Ovary (tissue), 10 donors: ENCODE measurements at places on chromosomes 5 and 9. TPM values are rescaled to one million over a fixed set of nuclear protein-coding genes. Genes with fewer than 3 reads are reported as not detected.

GRCh38 chr9:133597316-133597957 lies 11.8 kb downstream of the FAM163B start:
- no peak overlapping the region for H3K4me3 ChIP-seq
- H3K27ac ChIP-seq = no peak overlapping the region
- H3K36me3 ChIP-seq = no peaks in the 10 kb centered on the region

GRCh38 chr5:143542798-143543144 lies 139.3 kb upstream of the NR3C1 start:
- H3K4me3 ChIP-seq = no peak overlapping the region
- H3K27me3 ChIP-seq = no peaks in the 10 kb centered on the region
- no peaks in the 10 kb centered on the region for H3K4me1 ChIP-seq
- H3K36me3 ChIP-seq = no peaks in the 10 kb centered on the region
- DNase-seq = no peak

DNA sequence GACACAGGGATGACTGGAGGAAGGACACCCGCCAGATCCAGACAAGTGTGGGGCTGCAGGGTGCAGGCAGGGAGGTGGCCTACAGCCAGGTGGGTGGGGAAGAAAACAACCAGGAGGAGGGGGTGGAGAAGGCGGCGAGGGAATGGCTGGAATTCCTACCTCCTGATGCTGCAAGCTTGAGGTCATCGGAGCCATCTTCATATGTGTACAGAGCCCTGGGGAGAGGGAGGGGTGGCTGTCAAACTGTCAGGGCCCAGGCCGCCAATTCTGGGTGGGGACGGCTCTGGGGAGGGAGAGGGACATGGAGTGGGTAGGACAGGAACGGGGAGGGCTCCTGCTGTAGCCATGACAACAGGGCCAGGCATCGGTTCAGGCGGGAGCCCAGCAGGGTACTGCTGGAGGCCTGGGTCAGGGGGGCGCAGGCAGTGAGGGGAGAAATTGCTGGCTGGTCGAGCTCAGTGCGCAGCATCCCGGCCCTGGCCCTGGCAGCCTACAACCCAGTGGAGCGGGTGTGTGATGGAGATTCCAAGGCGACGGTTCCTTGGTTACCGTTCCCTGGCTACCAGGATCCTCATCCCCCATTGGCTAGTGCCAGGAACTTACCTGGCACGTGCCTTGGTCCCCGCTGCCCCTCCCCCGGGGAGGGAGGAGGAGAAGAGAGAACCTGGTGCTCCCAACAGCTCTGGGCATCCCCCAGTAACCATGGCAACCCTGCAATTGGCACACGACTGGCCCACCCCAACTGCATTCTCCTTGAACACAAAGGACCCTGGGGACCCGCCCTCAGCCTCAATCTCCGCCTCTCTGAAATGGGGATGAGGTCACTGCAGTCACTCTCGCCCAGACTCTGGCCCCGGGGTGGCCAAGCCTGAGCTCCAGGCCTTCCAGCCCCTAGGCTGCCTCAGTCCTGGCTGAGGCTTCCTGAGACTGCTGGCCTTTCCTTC lies 4.5 kb downstream of the DBN1 start:
- H3K27me3 ChIP-seq = no peaks in the 10 kb centered on the region
- H3K27ac ChIP-seq = no peak overlapping the region
- no peak for DNase-seq
- H3K4me3 ChIP-seq = no peak overlapping the region
- peaks cover 11% of the 10 kb centered on the region for H3K4me1 ChIP-seq

DNA sequence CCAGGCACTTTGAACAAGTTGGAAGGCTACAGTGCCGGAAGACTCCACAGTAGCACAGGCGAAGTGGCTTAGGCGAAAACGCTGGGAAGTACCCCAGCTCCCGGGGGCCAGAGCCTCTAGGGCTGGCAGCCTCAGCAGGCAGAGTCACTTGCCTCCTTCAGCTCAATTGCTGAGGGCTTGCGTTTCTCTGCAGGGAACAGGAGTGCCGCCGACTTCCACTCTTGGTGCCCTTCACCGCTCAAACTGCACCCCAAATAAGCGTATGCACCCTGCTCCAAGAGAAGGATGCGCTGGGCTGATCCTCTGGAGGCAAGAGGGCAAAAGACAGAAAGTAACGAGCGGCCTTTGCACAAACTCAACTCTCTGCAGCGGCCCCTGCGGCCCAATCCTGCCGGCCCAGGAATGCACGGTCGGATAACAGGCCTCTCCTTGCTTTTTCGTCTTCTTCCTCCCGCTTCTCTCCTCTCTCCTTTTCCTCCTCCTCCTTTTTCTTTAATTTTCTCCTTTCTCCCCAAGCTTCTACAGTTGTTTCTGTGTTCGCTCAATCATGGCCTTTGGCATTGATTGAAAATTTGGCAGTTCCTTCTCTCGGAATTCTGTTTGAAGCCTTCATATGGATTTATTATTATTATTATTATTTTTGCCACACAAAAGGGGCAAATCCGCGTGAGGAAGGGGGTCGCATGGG lies 1.1 kb upstream of the S1PR3 start:
- no peaks in the 10 kb centered on the region for H3K27me3 ChIP-seq
- H3K36me3 ChIP-seq = no peaks in the 10 kb centered on the region
- no peak overlapping the region for H3K4me3 ChIP-seq
- H3K27ac ChIP-seq = no peak overlapping the region

DNA sequence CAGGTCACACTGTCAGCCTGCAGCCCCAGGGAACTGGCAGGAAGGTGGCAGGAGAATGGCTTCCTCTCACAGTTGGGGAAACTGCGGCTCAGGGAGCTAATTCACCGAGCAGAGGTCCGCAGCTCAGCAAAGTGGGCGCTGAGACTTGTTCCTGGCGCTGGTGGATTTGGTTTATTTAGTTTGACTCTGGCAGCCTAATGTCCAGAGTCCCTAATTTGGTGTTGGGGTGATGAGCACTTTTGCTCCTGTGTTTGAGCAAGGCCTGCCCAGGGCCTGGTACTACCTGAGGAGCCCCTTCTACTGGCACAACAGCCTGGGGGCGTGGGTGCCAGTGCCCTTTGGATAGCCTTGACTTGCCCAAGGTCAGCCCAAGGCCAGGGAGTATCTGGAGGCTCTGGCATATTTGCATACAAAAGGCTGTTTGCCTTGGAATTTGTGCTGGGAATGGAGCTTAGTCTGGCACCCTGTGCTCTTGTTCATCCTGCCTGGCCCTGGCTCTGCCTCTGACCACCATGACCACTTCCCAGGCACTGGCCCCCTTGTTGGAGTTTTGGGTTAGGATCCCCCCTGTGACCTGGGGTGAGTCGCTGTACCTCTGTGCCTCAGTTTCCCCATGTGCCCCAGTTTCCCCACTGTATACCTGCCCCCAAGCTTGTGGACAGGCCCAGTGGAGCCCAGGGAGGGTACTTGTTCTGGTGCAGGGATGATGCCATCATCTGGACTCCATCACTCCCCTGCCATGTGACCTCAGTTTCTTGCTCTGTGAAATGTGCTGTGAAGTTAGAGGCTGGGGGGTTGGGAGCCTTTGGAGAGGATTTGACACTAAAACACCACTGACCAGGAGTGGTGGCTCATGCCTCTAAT lies 1.4 kb downstream of the SUSD3 start:
- H3K27me3 ChIP-seq = no peaks in the 10 kb centered on the region
- DNase-seq = peak; percentile 39
- H3K27ac ChIP-seq = peak overlapping the region; percentile 87
- no peaks in the 10 kb centered on the region for H3K36me3 ChIP-seq
- peak overlapping the region; percentile 56 for H3K4me3 ChIP-seq

GRCh38 chr5:142500227-142500905 lies 175.5 kb upstream of the SPRY4 start:
- no peaks in the 10 kb centered on the region for H3K4me1 ChIP-seq
- H3K27me3 ChIP-seq = no peaks in the 10 kb centered on the region
- no peak overlapping the region for H3K4me3 ChIP-seq
- no peak overlapping the region for H3K27ac ChIP-seq
- DNase-seq = no peak
- no peaks in the 10 kb centered on the region for H3K36me3 ChIP-seq

DNA sequence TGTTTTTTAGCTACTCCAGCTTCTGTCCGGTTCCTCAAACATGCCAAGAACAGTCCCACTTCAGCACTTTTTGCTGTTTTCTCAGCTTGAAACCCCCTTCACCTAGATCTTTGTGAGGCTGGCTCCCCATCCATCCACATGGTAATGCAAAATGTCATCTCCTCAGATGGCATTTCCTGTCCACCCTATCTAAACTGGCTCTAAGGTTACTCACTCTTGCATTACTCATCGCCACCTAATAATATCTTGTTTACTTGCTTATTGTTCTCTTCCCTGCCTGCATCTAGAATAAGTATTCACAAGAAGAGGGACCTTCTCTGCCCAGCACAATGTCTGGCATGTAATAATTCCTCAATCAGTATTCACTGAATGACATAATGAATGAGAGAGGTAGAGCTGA lies 220.1 kb downstream of the FAM114A2 start:
- H3K27me3 ChIP-seq = no peaks in the 10 kb centered on the region
- DNase-seq = no peak
- H3K4me1 ChIP-seq = no peaks in the 10 kb centered on the region
- H3K4me3 ChIP-seq = no peak overlapping the region

DNA sequence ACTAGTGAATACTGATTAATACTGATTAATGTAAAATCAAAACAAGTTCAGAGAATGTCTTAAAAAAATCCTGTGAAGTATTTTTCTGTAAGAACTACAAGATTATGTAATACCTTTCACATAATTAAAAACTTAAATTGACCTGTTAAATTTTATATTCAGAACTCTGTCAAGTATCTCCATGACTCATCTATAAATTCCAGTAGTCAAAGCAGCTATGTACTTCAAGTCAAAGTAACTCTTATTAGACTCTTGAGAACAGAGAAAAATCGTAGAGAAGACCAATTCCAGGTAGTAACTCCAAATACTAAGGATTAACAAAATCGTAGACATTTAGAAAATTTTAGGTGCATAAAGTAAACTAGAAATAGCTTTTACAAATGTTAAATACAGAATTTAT lies 77.1 kb downstream of the HOMER1 start:
- no peaks in the 10 kb centered on the region for H3K36me3 ChIP-seq
- no peaks in the 10 kb centered on the region for H3K27me3 ChIP-seq
- no peak overlapping the region for H3K27ac ChIP-seq
- H3K4me3 ChIP-seq = no peak overlapping the region
- no peak for DNase-seq

GRCh38 chr5:174282391-174282790 lies 236.9 kb downstream of the NSG2 start:
- no peak for DNase-seq
- H3K4me1 ChIP-seq = no peaks in the 10 kb centered on the region
- no peaks in the 10 kb centered on the region for H3K27me3 ChIP-seq
- no peak overlapping the region for H3K4me3 ChIP-seq

- no peaks in the 10 kb centered on the region for H3K36me3 ChIP-seq
- no peak for DNase-seq
- no peaks in the 10 kb centered on the region for H3K27me3 ChIP-seq
- H3K4me1 ChIP-seq = no peaks in the 10 kb centered on the region
Observed at GRCh38 chr9:74946686-74947085, 6.0 kb downstream of the C9orf40 start.

- no peak for DNase-seq
- no peak overlapping the region for H3K27ac ChIP-seq
- no peaks in the 10 kb centered on the region for H3K4me1 ChIP-seq
- H3K4me3 ChIP-seq = no peak overlapping the region
Observed at GRCh38 chr9:95381221-95381620, 63.7 kb upstream of the FANCC start.

DNA sequence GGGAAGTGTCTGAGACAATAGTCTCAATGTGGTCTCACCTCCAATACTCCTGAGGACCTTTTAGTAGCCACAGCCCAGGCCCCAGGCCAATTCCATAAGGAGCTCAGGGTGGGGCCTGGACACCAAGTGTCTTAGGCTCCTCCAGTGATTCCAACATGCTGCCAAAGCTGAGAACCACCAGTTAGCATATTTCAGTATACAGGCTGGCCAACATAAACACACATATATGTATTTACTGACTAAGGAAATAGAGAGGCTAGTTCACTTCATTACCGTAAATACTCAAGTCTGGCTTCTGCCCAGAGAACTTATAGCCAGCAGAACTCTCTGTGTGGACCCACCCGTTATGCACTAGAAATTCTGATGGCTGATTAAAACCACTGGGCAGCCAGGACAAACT lies 24.1 kb downstream of the S1PR3 start:
- H3K27me3 ChIP-seq = no peaks in the 10 kb centered on the region
- DNase-seq = no peak
- peaks cover 2% of the 10 kb centered on the region for H3K4me1 ChIP-seq
- no peak overlapping the region for H3K4me3 ChIP-seq
- no peak overlapping the region for H3K27ac ChIP-seq
- H3K36me3 ChIP-seq = no peaks in the 10 kb centered on the region

- peak overlapping the region; percentile 51 for H3K27ac ChIP-seq
- peaks cover 1% of the 10 kb centered on the region for H3K4me1 ChIP-seq
- H3K4me3 ChIP-seq = peak overlapping the region; percentile 50
- DNase-seq = no peak
- no peaks in the 10 kb centered on the region for H3K27me3 ChIP-seq
Observed at GRCh38 chr9:96777426-96777864, 442 bp downstream of the ZNF510 start.

GRCh38 chr5:162256711-162257110 lies 189.1 kb downstream of the GABRG2 start:
- DNase-seq = no peak
- no peaks in the 10 kb centered on the region for H3K4me1 ChIP-seq
- H3K36me3 ChIP-seq = no peaks in the 10 kb centered on the region
- no peak overlapping the region for H3K4me3 ChIP-seq
- H3K27me3 ChIP-seq = no peaks in the 10 kb centered on the region
- no peak overlapping the region for H3K27ac ChIP-seq

- H3K27me3 ChIP-seq = no peaks in the 10 kb centered on the region
- no peaks in the 10 kb centered on the region for H3K4me1 ChIP-seq
- H3K27ac ChIP-seq = no peak overlapping the region
Observed at GRCh38 chr5:88666761-88667495, 216.1 kb downstream of the MEF2C start.

Gene LHX3
- total RNA-seq = not detected

Gene LRRC70
- total RNA-seq = 2.5 TPM

Gene PCDHGB2
- total RNA-seq = 10.1 TPM

Gene LIX1
- not detected for total RNA-seq
